ENCODE measurements at places on chromosomes 16 and 17.

- DNase-seq: no peak
Measured at GRCh38 chr17:56867948-56868376, 34.0 kb downstream of the DGKE start.

- peak; percentile 26 for DNase-seq
Measured at GRCh38 chr16:20799599-20799998, 6.7 kb downstream of the ERI2 start.

- DNase-seq: no peak
Measured at GRCh38 chr17:81708739-81709185, 3.3 kb upstream of the SLC25A10 start.

- DNase-seq: peak; percentile 93
Measured at GRCh38 chr16:81581107-81581506, 136.5 kb downstream of the CMIP start.

DNA sequence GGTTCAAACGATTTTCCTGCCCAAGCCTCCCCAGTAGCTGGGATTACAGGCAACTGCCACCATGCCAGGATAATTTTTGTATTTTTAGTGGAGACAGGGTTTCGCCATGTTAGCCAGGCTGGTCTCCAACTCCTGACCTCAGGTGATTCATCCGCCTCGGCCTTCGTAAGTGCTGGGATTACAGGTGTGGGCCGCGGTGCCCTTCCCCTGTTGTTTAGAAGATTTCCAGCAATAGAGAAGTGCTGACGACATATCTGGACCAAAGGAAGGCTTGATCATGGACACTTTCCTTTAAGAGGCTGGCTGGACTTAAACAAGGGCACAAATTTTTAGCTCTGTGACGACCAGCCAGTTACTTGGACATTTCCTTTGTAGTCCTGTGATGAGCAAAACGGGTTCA, 1.3 kb upstream of the MT1M start:
- no peak for DNase-seq

GRCh38 chr17:16449121-16449570, 33.8 kb downstream of the TRPV2 start:
- no peak for DNase-seq

- no peak for DNase-seq
Measured at GRCh38 chr16:30443631-30444030, 2.0 kb downstream of the SEPHS2 start.

DNA sequence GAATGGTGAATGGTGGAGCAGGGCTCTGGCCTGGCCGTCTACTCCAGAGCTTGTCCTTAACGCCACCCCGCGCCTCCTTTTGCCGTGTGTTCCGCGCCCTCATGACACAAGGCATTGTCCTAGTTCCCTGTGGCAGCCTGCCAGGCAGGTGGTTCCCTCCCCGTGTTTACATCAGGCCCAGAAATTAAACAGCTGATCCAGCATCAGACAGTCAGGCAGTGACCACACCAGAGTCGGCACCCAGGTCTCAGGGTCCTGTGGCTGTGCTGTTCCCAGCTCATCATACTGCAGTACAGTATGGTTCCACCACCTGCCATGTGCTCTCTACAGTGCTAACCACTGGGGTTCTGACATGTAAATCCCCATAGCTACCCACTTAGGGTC, 119.7 kb downstream of the RAB11FIP4 start:
- DNase-seq: no peak

DNA sequence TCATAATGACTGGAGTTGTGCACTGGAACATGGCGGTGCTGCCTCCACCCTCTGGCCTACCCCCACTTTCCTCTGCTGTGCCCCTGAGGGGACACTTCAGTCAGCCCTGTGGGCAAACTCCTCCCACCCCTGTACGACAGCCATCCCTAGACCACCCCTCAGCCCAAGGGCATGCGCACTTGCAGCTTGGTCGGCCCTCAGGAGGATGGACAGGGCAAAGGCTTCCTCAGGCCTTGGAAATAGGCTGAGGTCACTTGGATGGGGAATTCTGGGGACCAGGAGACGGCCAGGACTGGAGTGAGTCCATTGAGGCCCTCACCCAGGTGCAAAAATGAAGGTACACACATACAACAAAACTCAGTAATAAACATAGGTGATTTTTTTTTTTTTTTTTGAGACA, 41.0 kb downstream of the FZD2 start:
- DNase-seq: no peak

- DNase-seq: no peak
Measured at GRCh38 chr17:63171428-63172393, 205.7 kb downstream of the TANC2 start.

GRCh38 chr17:2068519-2069051, 13.7 kb downstream of the HIC1 start:
- DNase-seq: no peak

GRCh38 chr17:55067697-55068439, 99.3 kb downstream of the STXBP4 start:
- DNase-seq: no peak

- no peak for DNase-seq
Measured at GRCh38 chr17:74194682-74195081, 8.8 kb upstream of the RPL38 start.

DNA sequence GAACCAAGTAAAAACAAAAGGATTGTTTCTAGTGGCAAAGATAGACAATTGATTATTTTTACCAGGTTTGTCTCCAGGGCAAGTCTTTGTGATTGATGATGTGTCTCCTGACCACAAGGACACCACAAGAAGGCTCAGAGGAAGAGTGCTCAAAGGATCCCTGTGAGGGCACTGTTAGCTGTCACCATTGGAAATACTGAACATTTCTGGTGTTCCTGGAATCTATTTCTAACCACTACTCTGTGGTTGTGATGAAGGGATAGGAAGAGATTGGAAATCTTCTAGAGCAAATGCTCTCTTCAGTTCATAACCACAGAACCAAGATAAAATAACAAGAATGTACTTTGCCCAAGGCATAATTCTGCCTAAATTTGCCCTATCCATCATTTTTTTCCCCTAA, 15.3 kb downstream of the RNF43 start:
- peak; percentile 72 for DNase-seq

DNA sequence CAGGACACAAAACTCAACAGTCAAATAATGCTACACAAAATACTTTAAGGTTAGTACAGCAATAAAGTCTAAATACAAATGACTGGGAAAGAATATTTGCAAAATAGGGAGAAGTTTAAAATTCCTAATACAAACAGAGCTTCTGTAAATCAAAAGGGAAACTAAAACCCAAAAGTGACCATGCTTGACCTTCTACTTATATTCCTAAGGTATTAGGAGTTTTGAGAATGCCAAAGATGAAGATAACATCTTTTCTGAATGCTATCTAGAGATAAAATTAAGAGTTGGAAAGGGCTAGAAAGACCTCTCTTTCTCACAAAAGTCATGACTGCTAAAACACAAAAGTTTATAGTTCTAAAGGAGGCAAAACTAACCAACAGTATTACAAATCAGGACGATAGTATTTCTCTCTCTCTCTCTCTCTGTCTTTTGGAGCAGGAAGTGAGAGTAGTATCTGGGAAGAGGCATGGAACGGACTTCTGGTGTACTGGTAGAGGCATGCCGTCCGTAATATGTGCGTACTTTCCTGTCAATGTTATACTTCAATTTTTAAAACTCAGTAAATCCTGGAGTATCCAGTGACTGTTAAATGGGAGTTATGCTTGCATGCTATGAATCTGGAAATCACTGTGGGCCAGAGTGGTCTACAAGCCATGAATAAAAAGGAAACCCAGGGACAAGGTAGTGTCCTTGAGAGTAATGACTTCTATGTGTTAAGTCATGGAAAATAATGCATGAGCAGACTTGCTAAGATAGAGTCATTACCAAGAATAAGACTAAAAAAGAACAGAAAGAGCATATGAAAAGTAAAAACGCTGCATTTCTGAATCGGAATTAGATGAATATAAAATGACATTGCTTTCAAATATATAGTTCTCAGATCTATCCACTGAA, 49.7 kb upstream of the ANKFY1 start:
- DNase-seq: no peak

DNA sequence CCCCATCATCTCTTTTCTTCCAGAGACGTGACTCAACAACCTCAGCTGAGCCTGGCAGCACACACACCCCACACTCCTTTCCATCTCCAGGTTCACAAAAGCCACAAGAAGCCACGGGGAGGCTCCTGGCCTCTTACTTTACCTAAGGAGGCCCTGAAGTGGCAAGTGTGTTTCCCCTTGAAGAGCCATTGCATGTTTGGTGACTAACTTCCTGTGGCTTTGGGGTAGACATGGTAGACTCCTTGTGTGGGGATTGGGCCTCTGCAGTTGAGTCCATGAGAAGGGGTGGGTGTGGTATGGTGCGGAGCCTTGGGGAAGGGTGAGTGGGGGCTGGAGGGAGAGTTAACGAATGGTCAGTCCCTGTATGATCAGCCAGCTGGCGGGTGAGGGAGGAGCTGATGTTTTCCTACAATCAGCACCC, 24.2 kb downstream of the SAP30BP start:
- no peak for DNase-seq

DNA sequence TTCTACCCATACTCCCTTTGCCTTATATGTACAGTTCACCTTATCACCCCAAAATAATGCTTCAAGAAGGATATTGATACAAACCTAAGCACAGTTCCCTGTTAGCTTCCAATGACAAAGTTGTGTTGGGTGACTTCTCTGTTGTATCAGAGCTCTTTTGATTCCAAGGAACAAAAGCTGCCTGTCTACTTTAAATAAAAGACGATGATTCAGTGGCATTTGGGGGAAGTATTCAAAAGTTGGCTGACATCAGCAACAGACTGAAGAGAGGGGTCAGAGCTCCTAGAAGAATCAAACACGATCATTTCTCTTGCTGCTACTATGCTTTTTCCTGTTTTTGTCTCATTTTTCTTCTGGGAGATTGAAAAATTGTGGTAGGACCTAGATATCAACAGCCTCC, 69.4 kb upstream of the CA10 start:
- no peak for DNase-seq

- DNase-seq: no peak
Measured at GRCh38 chr17:15907290-15907689, 37.6 kb upstream of the ADORA2B start.

DNA sequence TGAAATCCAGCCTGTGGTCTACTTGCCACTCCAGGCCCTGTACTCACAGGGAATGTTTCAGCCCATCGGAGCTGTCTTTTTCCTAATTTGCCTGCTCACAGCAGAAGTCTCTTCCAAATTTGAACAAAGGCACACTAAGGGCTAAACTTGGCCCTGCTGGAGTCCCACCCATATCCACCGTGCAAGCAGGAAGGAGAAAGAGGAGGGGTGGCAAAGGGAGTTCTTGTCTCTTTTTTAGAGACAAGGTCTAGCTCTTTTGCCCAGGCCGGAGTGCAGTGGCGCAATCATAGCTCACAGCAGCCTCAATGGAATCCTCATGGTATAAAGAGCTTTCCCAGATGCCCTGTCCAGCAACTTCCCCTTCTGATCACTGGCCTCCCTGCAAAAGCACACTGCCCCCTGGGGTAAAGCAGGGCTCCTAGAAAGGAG, 2.7 kb upstream of the PRM1 start:
- no peak for DNase-seq

- no peak for DNase-seq
Measured at GRCh38 chr16:14062261-14062660, 8.9 kb upstream of the MRTFB start.

GRCh38 chr17:14395255-14395654, 94.4 kb downstream of the HS3ST3B1 start:
- DNase-seq: no peak

GRCh38 chr16:84138824-84139627, 6.0 kb downstream of the HSDL1 start:
- DNase-seq: no peak

- no peak for DNase-seq
Measured at GRCh38 chr17:47218896-47219430, 9.8 kb downstream of the MYL4 start.

GRCh38 chr17:69363488-69364210, 36.7 kb upstream of the ABCA5 start:
- DNase-seq: no peak

DNA sequence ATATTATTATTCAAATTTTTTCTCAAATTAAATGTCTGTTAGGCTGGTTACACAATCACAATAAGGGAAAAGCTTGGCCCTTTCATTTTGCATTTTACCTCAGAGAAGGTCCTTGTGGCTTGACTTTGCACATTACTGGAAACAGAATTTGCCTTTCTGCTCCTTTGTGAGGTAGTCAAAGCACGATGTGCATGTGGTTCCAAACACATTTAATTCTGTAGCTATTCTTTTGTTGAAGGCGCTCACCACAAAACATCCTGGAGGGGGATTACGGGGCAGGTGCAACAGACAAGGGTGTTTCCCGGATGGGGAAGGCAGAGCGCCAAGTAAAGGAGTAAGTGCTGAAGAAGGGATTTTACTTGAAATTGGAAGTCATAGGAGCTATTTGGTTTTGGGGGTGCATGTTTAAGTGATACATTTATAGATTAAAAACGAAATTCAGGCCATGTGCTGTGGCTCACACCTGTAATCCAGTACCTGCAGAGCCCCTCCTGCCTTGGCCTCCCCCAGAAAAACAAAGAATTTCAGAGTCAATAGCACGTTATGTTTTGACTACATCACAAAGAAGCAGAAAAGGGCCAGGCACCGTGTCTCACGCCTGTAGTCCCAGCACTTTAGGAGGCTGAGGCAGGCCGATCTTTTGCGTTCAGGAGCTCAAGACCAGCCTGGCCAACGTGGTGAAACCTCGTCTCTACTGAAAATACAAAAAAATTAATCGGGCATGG, 31.2 kb upstream of the TENT4B start:
- DNase-seq: no peak

GRCh38 chr17:61770752-61771533, 92.4 kb downstream of the BRIP1 start:
- DNase-seq: no peak

DNA sequence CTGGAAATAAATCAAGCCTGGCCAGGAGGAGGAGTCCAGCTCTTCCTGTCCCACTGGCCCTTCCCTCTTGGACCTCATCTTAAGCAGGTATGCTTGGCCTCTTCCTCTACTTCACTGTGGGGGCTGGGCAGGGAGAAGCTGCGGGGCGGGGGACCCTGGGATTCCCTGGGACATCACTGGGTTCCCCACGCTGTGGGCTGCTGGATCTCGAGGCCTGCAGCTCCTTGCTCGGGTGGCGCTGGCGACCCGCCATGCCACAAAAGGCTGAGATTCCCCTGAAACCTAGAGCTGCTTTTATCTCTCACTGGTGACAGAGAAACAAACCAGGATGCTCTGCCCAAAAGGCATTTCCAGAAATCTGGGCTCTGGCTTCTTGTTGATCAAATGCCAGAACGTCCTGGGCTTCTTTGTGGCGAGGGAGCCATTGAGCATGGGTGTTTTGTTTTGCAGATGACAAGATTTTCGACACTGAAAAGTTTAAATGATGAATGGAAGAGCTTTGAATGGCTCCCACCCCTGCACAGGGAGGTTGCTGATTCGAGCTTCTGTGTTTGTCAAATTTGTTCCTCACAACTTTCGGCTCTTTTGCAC, 8.6 kb upstream of the PGS1 start:
- DNase-seq: no peak

- DNase-seq: no peak
Measured at GRCh38 chr16:86133847-86134375, 234.9 kb downstream of the IRF8 start.
